Activated naive CD4-positive, alpha-beta T cell treated with anti-CD3 and anti-CD28 coated beads, Interleukin-2, amount 50 U/mL, for 16 hours (primary cell): ENCODE measurements at places on chromosomes 1 and 21.

DNA sequence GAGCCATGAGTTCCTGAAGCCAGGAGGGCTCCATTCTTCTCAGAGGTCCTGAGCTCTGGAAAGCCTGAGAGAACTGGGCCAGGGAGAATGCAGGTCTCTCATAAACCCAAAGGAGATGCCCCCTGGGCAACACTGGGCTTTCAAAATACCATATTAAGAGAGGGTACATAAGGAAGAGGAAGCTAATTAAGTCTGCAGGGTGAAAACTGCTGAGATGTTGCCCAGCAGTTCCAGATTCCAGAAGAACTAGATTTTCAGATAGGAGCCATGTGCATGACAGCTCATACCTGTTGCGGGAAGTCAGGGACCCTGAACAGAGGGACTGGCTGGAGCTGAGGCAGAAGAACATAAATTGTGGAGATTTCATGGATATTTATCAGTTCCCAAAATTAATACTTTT, 40.9 kb downstream of the CYP4A11 start:
- DNase-seq, result no peak

- DNase-seq, result no peak
Observed at GRCh38 chr1:229146647-229147046, 124.3 kb upstream of the RAB4A start.

DNA sequence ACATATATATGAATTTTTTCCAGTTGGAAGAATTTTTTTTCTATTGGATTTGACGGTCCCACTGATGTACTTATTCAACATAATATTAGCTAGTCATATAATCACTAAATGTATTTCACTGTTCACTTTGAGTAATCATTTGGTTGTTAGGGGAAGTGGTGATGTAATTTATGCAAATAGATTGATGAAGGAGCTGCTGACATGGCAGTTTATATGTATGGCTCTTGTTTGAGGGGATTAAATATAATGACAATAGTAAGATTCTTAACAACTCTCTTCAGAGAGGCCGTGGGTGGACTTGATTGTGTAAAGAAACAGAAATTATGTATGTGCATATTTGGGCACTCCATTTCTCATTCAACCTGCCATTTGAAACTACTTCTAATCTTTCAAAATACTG, 653.6 kb upstream of the ADGRL4 start:
- DNase-seq, result no peak

DNA sequence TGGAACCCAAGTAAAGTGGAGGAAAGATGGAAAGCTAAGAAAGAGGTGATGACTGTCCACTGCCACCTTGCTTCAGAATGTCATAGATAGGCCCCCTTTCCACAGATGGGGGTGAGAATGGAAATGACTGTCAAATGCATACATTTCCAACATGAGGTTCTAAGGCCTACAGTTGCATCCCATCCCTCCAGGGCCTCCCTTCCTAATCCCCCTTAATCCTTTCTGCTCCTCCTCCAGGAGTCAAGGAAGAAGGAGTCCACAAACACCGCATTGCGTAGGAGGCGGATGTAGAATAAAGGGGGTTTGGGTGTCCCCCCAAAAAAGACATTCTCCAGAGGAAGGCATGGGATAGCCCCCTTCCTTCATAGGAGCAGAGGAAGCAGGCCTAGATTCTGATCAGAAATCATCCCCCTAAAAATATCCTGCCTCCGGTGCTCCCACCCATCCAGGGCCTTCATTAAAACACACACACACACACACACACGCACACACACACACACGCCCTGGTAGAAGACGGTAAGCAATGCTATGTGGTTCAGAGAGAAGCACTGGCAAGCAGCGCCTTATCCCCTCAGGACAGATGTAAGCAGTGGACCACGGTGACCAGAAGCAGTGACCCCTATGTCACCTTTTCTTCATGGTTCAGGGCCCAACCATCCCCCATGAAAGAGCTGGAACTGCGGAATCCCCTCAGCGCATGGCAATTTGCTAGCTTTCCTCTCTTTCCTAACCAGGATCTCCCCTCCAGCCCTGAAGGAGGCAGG, 2.0 kb downstream of the SV2A start:
- DNase-seq, result no peak

GRCh38 chr1:181061487-181061886, 27.0 kb upstream of the IER5 start:
- no peak for DNase-seq

- DNase-seq, result no peak
Observed at GRCh38 chr1:156194300-156194652, 372 bp downstream of the SLC25A44 start.

- DNase-seq, result no peak
Observed at GRCh38 chr1:208975456-208975855, 608.1 kb upstream of the CAMK1G start.
